ENCODE measurements at places on chromosomes 1 and 21.

DNA sequence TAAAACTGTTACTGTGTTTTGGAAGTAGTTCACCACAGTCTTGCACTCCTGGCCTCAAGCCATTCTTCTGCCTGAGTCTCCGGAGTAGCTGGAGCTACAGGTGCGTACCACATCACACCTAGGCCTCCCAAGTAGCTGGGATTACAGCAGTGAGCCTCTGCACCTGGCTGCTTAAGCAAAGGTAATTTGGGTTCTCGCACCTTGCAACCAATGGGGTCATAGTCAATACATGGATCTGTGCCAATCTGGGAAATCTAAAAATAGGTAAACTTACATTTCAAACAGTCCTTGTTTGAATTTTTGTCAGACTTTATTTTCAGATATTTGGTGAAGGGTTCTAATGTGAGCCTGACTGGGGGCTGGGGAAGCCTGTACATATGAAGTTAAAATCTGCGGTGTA lies 466.5 kb downstream of the PCP4 start:
- no peak for DNase-seq

- no peak for DNase-seq
Observed at GRCh38 chr1:232528472-232529089, 101.4 kb downstream of the SIPA1L2 start.

GRCh38 chr1:97745912-97746311 lies 174.9 kb downstream of the DPYD start:
- DNase-seq, result no peak

GRCh38 chr1:163063143-163063542 lies 6.0 kb upstream of the RGS4 start:
- no peak for DNase-seq

GRCh38 chr1:43274125-43274803 lies 4.5 kb downstream of the TMEM125 start:
- peak; percentile 17 for DNase-seq

GRCh38 chr21:36839123-36839522 lies 127.3 kb downstream of the HLCS start:
- no peak for DNase-seq

DNA sequence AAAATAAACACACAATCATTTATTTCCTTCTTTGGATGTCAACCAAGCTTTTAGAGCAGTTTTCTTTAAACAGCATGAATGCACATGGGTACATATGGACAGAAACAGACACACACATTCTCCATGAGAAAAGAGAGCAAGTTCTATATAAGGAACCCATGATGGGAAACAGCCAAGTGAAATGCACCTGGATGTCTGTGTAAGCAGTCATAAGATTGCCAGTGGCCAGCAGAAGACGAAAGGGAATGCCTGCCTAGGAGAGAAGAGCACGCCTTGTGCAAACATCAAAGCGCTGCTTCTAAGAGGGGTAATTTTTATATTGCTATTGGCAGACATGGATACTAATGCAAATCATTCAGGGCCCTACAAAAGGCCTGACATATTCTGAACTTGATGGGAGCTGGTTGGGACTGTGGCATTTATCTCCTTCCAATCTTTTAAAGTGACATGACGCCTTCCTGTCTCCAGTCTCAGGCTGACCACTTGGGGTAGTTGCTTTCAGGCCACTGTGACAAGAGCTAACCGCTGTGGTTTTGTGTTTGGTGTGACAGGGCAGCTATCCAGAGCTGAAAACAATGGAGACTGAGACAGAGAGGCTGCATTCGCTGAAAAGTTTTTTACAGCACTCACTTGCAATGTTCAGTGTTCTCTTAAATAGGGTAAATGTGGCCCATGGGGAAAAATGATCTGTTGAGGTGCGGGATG lies 75.0 kb upstream of the DPT start:
- no peak for DNase-seq

- peak; percentile 78 for DNase-seq
Observed at GRCh38 chr1:32716312-32717148, 14.0 kb upstream of the SYNC start.

- no peak for DNase-seq
Observed at GRCh38 chr1:41649396-41650027, 165.0 kb upstream of the EDN2 start.

DNA sequence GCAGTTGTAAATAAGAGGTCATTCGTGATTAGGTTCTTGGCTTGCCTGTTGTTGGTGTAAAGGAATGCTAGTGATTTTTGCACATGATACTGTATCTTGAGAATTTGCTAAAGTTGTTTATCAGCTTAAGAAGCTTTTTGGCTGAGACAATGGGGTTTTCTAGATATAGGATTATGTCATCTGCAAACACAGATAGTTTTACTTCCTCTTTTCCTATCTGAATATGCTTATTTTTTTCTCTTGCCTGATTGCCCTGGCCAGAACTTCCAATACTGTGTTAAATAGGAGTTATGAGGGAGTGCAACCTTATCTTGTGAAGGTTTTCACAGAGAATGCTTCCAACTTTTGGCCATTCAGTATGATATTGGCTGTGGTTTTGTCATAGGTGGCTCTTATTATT lies 576.1 kb upstream of the RGS18 start:
- DNase-seq, result no peak

DNA sequence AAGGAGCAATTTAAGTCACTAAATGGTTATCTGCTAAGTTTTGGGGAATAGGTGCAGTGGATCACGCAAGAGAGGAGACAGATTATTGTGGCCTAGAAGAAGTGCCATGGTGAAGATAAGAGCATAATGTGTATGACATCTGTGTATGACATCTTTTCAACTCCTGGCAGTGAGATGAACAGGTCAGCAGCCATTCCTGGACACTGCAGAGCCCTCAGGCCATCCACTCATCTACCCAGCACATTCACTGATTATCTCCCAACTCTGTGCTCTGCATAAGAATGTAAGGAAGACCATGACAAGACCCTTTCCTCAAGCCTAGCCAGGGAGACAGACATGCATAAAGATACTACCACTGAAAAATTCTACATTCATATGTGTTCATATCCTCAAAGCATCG lies 73.7 kb downstream of the DDR2 start:
- DNase-seq, result no peak

DNA sequence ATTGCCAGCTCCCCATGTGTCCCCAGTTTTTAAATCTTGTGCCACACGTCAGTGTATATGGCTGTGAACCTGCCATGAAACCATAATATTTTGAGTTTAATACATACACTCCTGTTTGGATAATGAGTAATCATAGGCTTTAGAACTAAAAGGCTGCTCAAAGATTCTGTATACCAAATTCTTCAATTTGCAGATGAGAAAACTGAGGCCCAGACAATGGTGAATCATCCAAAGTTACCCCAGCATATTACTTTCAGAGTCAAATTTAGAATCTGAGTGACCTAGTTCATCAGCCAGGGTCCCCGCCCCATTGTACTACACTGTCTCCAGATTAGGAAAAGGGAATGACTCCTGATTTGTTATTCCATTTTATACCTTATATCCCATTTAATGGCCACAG lies 224.6 kb downstream of the FGGY start:
- no peak for DNase-seq

DNA sequence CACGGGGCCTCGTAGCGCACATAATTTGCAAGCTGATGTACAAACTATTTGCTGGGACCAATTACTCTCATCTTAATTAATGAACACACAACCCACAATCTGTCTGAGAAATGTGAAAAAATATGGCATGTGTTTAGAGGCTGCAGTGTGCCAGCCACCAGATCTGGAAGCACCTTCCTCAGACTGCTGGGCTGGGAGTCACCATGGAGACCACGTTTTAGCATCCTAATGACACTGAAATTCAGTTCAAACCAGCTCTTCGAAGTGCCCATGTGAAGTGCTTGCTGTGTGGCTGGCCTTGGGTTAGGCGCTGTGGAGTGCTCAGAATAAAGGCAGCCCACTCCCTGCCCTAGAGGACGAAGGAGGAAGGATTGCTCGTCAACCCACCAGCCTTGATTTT lies 482.4 kb downstream of the OMA1 start:
- DNase-seq, result no peak

DNA sequence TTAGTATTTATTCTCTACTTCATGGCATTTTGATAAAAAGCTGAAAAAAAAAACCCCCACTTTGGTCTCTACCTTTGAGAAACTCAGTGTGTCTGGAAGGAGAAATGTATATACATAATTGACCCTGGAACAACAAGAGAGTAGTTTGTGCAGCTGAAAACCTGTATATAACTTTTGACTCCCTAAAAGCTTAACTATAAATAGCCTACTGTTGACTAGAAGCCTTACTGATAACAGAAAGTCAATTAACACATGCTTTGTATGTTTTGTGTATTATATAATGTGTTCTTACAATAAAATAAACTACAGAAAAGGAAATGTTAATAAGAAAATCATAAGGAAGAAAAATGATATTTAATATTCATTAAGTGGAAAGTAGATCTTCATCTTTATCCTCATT lies 88.0 kb downstream of the NEK7 start:
- no peak for DNase-seq

DNA sequence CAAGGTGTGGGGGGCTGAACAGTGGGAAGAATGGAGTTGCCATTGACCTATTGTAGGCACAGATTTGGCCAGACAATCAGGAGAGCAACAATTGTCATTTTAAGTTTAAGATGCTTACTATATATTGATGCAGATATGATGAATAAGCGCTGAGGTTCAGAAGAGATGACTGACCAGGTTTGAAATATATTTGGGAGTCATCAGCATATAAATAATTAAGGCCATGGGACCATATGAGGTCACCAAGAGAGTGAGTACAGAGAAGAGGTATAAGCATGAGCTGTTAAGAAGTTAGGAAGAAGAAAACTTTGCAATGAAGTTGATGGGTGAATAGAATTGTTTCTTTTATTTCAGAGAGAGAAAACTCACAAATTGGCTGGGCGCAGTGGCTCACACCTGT lies 4.5 kb upstream of the GADD45A start:
- no peak for DNase-seq

DNA sequence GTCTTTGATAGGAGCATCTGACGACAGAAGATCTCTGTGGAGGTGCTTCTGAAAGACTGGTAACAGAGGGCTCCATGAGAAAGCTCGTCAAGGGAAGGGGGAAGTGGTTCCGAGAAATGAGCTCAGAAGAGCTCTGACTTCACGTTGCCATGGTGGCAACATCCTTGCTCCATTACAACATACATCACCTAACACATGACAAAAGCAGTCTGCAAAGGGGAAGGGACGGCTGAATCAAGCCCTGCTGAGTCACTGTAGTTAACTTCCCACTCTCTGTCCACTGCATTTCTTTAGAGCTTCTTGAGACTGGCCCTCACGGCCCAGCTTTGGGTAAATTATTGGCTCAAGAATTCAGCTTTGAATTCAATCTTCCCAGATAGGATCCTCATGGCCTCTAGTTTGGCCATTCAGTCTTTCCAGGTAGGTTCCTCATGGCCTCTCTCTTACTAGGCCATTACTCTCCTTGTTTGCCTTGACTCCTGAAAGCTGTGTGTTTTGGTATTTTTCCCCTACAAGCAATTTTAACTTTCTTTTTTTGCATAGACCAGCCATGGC lies 88.0 kb upstream of the ZNF648 start:
- no peak for DNase-seq

DNA sequence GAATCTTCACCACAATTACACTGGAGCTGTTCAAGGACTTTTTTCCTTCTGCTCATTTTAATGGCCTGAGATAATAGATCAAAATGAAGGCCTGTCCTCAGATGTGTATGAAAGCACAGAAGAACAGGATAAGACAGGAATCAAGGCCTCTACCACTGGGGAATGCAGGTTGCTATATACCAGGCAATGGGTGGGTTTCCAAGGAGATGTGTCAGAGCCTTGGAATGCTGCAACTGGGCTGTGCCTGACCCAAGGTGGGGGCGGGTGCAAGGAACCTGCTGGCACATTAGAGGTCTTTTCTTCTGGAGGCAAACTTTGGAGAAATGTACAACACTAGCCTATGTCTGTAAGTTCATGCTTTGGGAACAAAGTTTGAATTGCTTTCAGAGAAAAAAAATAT lies 21.7 kb upstream of the LAMC2 start:
- peak; percentile 94 for DNase-seq

GRCh38 chr1:202365092-202365815 lies 16.8 kb downstream of the PPP1R12B start:
- DNase-seq, result no peak

DNA sequence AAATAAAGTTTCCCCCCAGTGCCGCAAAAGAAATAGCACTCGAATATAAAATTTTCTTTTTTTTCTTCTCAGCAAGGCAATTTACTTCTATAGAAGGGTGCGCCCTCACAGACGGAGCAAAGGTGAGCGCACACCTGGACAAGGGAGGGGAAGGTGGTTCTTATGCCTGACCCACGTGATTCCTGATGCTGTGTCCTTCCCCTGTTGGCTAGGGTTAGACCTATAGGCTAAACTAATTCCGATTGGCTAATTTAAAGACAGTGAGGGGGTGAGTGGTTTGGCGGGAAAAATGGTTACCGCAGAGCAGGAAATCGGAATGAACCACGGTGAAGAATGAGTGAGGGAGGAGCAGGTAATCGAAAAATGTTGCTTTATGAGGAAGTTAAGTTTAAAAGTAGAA lies 607 bp upstream of the FAAH start:
- DNase-seq, result no peak

GRCh38 chr1:115911294-115911693 lies 65.0 kb upstream of the SLC22A15 start:
- no peak for DNase-seq

DNA sequence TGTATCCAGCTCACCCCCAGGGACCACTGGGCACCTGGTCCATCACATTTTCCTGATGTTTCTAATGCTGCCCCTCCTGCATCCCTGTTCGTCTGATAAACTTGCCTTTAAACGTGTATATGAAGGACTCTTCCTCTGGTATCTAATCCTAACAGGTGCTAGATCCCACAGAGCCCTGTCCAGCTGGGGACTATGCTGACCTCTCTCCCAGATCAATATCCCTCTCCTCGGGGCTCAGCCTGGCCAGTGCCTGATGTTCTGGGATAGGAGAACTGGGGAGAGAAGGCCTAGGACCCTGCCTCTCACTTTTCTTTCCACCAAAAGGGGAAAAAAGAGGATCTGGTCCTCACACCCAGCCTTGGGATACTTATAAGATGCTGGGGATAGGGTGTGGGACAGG lies 1.4 kb upstream of the SLC5A9 start:
- DNase-seq, result no peak

GRCh38 chr1:202662081-202662480 lies 48.2 kb downstream of the SYT2 start:
- no peak for DNase-seq

DNA sequence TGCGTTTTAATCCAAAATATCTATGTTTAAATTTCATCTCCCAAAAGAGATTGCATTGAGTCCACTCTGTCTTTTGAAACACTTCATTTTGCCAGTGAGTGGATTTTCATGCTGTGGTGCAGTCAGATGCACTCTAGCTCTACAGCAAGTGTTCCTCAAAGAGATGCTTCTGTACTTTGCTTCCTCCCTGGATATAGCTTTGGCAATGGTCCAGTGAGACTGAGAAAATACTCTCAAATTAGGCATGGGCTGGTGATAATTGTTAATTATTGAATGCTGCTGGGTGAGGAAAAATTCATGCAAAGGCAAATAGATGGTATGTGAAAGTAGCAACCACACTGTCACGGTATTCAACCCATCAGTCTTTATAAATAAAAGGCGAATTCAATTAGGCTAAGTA lies 396.9 kb downstream of the ADGRL2 start:
- no peak for DNase-seq

GRCh38 chr1:17579951-17580939 lies 40.7 kb downstream of the ARHGEF10L start:
- no peak for DNase-seq

GRCh38 chr1:99277066-99277465 lies 12.8 kb downstream of the PLPPR4 start:
- no peak for DNase-seq
